ENCODE measurements at places on chromosomes 12 and 14. TPM values are rescaled to one million over a fixed set of nuclear protein-coding genes. Genes with fewer than 3 reads are reported as not detected.

TMEM132C gene
- 0.08 TPM for total RNA-seq

AVPR1A gene
- total RNA-seq = 233 TPM

PTPN21 gene
- 2.1 TPM for total RNA-seq

SNRPF gene
- 5.4 TPM for total RNA-seq

ADSS1 gene
- total RNA-seq = 1.8 TPM

RFX4 gene
- total RNA-seq = not detected

NGB gene
- not detected for total RNA-seq

SYNE2 gene
- 15.5 TPM for total RNA-seq

SLC22A17 gene
- 2.4 TPM for total RNA-seq

SLCO1C1 gene
- not detected for total RNA-seq

SCAF11 gene
- total RNA-seq = 38.4 TPM

LRTM2 gene
- not detected for total RNA-seq

GLIPR1L2 gene
- 0.25 TPM for total RNA-seq

DACT1 gene
- 2.1 TPM for total RNA-seq

CEP128 gene
- total RNA-seq = 3.8 TPM

PRICKLE1 gene
- total RNA-seq = 3.7 TPM

SSPN gene
- 0.33 TPM for total RNA-seq

XRCC3 gene
- total RNA-seq = 14.1 TPM

TOMM20L gene
- total RNA-seq = not detected

KRT80 gene
- total RNA-seq = 0.05 TPM

NTS gene
- total RNA-seq = 0.08 TPM

CLEC4D gene
- 0.51 TPM for total RNA-seq

RND1 gene
- 7.7 TPM for total RNA-seq

CSRP2 gene
- 3.7 TPM for total RNA-seq

DPPA3 gene
- not detected for total RNA-seq

NANOG gene
- 0.17 TPM for total RNA-seq

FAM181A gene
- not detected for total RNA-seq

AJUBA gene
- total RNA-seq = 34.9 TPM

RAB15 gene
- 5.7 TPM for total RNA-seq

RHEBL1 gene
- total RNA-seq = 1.2 TPM

BCAT1 gene
- total RNA-seq = 1.3 TPM

CTDSP2 gene
- total RNA-seq = 38.6 TPM

ADGRD1 gene
- total RNA-seq = 7.1 TPM

FGD4 gene
- 6.8 TPM for total RNA-seq

RNASE1 gene
- 5.8 TPM for total RNA-seq

CFAP54 gene
- total RNA-seq = 0.19 TPM

TAS2R9 gene
- 0.33 TPM for total RNA-seq

FLRT2 gene
- total RNA-seq = 8.2 TPM

MANSC1 gene
- total RNA-seq = 2.3 TPM

STXBP6 gene
- 2.1 TPM for total RNA-seq

PZP gene
- total RNA-seq = 0.05 TPM

SLC25A21 gene
- total RNA-seq = 24.3 TPM

SYT1 gene
- total RNA-seq = 0.75 TPM

FSCB gene
- not detected for total RNA-seq

SMCO2 gene
- total RNA-seq = not detected

RNU4-1 gene
- total RNA-seq = under 0.01 TPM

AMDHD1 gene
- total RNA-seq = 124 TPM

MDP1 gene
- 3.2 TPM for total RNA-seq

ITGA7 gene
- 0.98 TPM for total RNA-seq

SEL1L gene
- 44.9 TPM for total RNA-seq
